ENCODE measurements at places on chromosomes 5 and 9.

GRCh38 chr9:83538172-83538889 lies at the start of gene FRMD3:
Gene FRMD3 (minus strand): TSS chr9:83538401. CDS start chr9:83538231, 170 bp downstream.
- peak; percentile 62 for DNase-seq

- peak; percentile 74 for DNase-seq
These were observed at the start of gene RETREG1 for GRCh38 chr5:16616536-16617273. Gene RETREG1 (minus strand): TSS chr5:16616997. CDS start chr5:16616971, 26 bp downstream.

DNA sequence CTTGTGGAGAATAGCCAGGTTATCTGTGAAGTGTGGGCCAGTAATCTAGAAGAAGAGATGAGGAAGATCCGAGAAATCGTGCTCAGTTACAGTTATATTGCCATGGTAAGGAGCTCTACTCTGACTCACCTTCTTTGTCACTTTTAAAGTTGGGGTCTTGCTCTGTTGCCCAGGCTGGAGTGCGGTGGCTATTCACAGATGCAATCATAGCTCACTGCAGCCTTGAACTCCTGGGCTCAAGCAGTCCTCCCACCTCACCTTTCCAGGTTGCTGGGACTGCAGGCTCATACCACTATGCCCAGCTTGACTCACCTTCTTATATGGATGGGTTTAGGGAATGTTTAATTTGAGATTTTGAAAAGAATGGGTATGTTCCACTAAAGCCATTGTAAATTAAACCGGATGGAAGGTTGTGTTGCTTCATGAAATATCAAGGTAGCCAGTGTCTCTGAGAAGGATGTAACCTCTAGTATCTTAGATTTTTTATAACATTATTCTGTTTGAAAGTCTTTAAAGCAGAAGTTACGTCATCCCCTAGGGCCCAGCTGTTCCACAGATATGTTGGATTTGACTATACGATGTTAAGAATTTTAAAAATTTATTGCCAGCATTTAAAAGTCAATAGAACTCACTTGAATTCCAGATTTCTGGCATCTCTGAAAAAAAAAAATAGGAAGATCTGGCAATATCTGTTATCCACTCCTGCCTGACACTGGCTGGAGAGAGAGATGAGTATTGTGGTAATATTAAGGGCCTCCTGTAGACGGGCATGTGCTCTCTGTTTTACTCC lies 5.1 kb downstream of the CNOT8 start:
- DNase-seq, result no peak

- no peak for DNase-seq
These were observed 181.1 kb upstream of the MEF2C start for GRCh38 chr5:89064054-89064453.

GRCh38 chr5:16980983-16981382 lies 44.9 kb upstream of the MYO10 start:
- no peak for DNase-seq

GRCh38 chr9:135887585-135888050 lies 19.7 kb downstream of the CAMSAP1 start:
- DNase-seq, result peak; percentile 78

DNA sequence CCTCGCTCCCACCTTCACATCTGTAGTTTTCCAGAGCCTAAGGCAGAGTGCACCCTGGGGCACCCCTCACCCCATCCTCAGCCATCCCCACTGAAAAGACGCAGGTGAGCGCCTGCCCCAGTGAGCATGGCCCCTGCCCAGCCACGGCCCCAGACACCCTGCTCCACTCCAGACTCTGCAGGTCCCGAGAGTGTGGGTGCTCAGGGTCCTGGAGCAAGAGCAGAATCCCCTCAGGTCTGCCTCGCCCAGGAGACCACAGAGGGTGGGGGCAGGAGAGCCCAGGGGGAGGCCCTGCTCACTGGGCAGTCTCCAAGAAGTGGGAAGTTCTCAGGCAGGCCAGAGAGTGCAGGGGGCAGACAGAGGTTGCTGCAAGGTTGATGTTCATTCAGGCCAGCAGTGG lies 158.6 kb upstream of the PPP1R26 start:
- no peak for DNase-seq

DNA sequence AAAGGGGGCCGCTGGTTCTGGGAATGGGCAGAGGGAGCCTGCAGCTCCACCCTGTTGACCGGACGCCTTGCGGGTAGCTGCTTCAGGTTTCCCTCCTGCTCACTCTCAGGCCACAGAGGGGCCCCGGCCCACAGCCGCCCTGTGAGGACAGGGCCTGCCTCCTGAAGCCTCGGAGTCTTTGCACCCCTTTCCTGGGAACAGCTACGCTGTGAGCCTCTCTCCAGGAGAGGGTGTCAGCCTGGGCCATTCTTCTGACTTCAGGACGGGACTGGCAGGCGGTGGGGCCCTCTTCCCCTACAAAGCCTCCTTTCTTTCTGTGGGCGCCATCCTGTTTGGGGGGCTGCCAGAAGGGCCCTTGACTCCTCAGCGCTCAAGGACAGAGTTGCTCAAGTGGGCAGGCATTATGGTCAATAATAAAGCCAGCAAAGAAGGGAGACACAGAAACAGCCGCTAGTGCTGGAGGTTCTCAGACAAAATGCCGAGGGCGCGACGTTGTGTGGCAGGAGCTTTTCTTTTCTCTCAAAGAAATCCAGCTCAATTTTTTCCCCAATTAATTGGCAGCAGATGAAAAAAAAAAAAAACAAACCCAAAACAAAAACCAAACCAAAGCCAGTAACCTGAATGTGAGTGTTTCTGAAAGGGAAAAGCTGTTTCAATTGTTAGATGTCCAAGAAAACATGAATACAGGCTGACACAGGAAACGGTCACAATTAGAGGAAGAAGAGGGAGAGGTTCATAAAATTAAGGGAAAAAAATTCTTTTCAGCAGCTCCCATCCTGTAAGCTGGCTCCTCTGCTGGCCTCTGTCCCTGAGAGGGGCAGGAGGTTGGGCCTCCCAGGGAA lies 12.8 kb upstream of the SLC25A51 start:
- no peak for DNase-seq

- peak; percentile 52 for DNase-seq
These were observed 25.3 kb downstream of the DAP start for GRCh38 chr5:10735569-10736276.

DNA sequence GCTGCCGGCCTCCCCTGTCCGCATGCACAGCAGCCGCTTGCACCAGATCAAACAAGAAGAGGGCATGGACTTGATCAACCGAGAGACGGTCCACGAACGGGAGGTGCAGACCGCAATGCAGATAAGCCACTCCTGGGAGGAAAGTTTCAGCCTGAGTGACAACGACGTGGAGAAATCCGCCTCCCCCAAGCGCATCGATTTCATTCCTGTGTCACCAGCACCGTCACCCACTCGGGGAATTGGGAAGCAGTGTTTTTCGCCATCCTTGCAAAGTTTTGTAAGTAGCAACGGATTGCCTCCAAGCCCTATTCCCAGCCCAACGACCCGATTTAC lies 75.3 kb downstream of the PIP5K1B start:
- DNase-seq, result no peak

- no peak for DNase-seq
These were observed 14.1 kb upstream of the IQGAP2 start for GRCh38 chr5:76388791-76389512.

DNA sequence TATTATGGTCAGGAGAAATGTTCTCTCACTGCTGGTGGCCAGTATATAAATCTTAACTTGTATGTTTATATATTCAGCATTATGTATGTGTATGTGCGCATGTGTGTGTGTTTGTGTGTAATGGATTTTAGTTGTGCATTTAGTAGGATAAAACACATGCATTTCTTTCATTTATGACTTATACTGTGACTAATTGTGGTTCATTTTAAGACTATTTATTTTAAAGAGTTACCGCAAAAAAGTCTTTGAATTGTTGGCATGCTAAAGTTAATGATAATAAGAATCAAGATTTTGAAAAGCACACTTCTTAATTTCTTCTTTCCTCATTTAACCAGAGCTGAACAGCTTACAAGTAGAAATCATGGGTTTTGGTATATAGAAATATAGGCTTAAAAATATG lies 60.9 kb downstream of the RAI14 start:
- DNase-seq, result no peak

DNA sequence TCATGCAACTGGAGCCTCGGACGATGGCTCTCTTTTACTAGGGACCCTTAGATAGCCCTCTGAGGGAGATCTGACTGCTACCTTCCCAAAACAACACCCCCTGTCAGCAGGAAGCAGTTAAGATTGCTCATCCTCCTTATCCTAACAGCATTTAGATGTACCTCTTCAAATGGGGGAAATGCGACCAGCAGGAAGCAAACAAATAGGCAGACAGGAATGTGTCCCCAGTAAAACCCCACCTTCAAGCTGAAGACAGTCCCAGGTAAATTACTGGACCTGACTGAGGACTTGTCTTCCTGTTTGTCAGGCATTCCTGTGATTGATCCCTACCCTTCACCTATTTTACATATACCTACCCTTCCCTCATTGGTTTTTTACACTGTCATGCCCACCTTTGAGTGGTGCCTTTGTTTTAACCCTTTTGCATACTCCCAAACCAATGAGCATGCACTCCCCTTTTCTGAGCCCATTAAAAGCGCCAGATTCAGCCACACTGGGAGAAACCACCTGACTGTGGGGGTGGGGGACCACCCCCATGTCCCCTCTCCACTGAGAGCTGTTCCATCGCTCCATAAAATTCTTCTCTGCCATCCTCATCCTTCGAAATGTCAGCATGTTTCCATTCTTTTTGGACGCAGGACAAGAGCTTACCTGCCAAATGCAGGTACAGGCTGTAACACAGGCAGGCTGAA lies 954.0 kb upstream of the CDH6 start:
- DNase-seq, result no peak

GRCh38 chr5:96243862-96244261 lies 189.2 kb downstream of the PCSK1 start:
- DNase-seq, result no peak

GRCh38 chr9:106753155-106753671 lies 109.8 kb upstream of the ZNF462 start:
- peak; percentile 70 for DNase-seq

DNA sequence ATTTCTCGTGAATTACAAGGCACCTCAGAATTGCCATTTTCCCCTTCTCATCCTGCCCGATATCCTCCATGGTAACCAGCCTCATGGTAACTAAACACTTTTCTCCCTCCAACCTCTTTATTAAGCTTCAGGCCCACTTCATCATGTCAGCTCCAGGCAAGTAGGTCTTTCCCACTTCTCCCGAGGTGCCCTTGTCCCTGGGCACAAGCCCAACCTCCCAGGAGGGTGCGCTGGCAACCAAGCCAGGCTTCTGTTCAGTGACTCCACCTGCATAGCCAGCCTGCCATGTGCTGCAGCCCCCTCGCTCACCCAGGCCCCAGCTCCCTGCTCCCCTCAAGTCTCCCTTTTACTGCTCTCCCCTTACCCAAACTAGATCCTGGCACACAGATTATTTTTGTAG lies 47.4 kb upstream of the AFAP1L1 start:
- no peak for DNase-seq

DNA sequence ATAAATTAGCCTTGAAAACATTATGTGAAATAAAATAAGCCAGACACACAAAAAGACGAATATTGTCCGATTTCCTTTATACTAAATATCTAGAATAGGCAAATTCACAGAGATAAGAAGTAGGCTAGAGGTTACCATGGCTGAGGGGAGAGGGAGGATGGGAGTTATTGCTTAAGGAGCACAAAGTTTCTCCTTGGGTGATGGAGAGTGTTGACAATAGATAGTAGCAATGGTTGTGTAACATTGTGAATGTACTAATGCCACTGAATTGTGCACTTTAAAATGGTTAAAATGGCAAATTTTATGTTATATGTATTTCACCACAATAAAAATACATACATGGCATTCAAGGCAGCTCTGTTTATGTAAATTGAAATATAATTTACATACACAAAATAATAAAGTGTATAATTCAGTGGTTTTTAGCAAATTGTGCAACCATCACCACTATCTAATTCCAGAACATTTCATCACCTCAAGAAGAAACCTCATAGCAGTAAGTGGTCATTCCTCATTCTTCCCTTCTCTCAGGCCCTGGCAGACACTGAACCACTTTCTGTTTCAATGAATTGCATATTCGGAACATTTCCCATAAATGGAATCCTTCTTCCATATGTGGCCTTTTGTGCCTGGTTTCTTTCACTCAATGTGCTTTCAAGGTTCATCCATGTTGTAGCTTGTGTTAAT lies 59.2 kb downstream of the NDST1 start:
- DNase-seq, result no peak

Measured in hematopoietic multipotent progenitor cell (in vitro differentiated cells).